ENCODE measurements at places on chromosomes 3 and 15.
A peak's percentile ranks its signal among the peaks of the same experiment; 100 is the strongest.

- peak; percentile 57 for DNase-seq
Observed at GRCh38 chr15:89171136-89172072, 50.0 kb downstream of the RLBP1 start.

GRCh38 chr3:58334013-58334321 lies 1.3 kb downstream of the PXK start:
- no peak for DNase-seq

DNA sequence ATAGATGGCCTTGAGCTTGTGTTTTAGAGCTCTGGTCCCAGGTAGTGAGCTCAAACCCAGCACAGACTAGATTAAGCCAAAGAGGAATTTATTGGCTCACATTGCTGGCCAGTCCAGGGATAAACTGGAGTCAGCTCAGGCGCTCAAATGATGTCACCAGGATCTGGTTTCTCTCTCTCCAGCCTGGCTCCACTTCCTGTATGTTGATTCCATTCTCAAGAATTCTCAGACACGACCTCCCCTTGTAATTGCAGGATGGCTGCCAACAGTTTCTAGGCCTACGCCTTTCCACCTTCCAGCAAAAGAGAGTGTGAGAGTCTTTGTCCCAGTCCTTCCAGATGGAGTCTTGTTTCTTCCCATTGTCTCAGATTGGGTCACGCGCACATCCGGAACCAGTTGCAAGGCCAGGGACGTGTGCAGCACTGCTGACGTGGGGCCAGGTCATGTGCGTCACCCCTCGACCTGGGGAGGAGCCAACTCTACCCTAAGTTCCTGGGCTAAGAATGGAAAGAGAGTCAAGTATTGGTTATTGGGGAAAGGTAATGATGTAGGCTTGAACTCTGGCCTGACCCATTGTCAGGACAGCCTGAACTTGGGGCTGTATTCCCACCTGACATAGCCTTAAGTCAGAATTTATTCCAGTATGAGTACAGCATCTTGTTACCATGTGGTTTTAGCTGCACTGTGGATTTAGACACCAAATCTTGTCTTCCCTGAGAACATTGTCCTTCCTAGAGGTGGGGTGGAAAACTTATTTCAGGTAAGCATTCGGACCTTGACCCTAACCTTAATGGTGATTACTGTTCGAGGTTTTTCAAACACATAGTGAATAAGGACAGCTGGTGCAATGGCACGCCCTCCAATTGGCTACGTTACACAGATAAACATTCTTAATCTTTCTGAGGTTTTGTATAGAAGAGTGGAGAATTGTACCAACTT lies 31.6 kb downstream of the CACNA1D start:
- DNase-seq = no peak

DNA sequence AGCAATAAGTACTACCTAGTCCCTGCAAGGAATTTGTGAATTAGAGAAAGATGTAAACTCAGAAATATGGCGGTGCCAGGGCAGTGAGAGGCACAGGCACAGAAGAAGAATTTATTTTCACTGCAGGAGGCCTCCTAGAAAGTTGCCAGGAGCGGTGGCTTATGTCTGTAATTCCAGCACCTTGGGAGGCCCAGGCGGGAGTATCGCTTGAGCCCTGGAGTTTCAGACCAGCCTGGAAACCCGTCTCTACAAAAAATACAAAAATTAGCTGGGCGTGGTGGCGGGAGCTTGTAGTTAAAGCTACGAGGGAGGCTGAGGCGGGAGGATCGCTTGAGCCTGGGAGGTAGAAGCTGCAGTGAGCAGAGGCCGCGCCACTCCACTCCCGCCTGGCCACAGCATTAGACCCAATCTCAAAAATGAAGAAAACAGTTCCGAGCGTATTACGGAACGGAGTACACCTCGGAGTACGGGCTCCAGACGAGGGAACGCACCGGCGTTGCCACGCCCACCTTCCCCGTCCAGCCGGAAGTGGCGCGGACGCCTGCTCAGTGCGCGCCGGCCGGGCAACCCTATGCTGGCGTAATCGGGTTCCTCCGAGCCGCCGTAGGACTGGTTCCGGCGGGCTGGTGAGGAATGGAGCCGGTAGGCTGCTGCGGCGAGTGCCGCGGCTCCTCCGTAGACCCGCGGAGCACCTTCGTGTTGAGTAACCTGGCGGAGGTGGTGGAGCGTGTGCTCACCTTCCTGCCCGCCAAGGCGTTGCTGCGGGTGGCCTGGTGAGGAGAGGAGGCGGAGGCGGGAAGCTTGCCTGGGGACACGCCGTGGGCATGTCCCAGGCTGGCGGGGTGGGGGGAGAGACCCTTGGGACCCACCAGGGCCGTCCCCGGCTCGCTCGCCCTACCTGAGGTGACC lies at the start of gene FBXO22:
Gene FBXO22 (plus strand): TSS at position 548 of the 909 bp plus-strand sequence. CDS start 86 bp downstream, at position 634.
- peak; percentile 92 for DNase-seq

DNA sequence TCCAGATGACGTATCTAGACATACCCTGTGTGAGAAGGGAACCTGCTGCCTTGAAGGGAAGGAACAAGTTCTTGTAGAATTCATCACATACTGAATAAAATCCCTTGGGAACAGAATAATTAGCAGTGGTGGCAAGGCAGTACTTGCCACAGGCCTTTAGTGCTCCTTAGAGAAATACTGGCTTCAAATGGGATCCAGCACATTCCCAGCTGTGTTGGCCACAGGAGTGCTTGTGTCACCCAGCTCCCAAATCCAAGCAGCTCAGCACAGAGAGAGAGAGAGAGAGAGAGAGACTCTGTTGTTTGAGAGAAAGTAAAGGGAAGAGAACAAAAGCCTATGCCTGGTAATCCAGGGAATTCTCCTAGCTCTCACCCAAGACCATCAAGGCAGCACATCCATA lies 969.0 kb upstream of the ALCAM start:
- DNase-seq = no peak

All from NCI-H524 (cell line).